ENCODE measurements at places on chromosomes 12 and 14. TPM values are rescaled to one million over a fixed set of nuclear protein-coding genes. Genes with fewer than 3 reads are reported as not detected.

- DNase-seq, result no peak
Observed at GRCh38 chr14:43249591-43249990, 1257.5 kb downstream of the FSCB start.

GRCh38 chr12:51048661-51049251, 629 bp downstream of the LETMD1 start:
- no peak for DNase-seq

DNA sequence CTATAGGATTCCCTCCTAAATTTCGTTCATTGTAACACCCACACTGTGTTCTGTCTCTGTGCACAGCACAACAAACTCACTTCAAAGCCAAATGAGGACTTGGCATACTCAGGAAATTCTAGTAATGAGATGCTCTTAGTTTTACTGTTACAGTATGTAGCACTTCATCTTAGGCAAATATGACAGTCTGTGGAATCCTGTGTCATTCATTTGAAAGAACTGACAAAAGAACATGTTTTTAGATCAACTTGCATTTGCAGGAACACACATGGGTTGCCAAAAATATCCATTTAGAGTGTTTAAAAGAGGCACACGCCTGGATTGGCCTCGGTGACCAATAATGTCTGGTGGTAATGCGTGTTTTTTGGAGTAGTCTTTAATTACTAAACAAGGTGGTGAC, 56.5 kb downstream of the PDE3A start:
- no peak for DNase-seq

DNA sequence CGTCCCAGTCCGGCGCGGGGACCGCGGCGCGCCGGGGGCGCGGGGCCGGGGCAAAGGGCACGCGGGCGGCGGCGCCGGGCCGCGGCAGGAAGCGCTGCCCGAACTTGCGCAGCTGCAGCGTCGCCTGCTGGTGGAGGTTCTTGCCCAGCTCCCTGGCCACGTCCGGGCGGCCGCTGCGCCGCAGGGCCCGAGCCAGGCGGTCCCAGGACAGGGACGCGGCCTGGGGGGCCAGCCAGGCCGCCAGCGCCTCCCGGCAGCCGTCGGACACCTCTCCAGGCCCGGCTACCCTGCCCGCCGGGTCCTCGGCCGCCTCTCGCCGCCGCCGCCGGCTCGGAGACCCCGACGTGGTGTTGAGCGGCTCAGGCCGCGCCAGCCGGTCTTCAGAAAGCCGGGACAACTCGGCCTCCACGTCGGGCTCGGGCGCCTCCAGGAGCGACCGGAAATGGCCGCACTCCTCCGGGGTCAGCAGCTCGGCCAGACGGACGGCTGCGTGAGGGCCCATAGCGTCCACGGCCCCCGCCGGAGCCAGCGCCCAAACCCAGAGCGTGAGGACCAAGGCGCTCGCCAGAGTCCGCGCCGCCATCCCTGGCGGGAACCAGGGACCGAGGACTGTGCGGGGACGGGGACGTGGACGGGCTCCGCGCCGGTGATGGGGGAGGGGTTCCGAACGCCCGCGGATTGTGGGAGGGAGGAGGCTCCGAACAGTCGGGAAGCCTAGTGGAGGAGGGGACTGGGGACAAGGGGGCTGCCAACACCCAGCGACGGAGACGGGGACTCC, 34.0 kb downstream of the FIGNL2 start:
- DNase-seq, result peak; percentile 94

- no peak for DNase-seq
Observed at GRCh38 chr12:42208574-42208973, 29.5 kb downstream of the YAF2 start.

DNA sequence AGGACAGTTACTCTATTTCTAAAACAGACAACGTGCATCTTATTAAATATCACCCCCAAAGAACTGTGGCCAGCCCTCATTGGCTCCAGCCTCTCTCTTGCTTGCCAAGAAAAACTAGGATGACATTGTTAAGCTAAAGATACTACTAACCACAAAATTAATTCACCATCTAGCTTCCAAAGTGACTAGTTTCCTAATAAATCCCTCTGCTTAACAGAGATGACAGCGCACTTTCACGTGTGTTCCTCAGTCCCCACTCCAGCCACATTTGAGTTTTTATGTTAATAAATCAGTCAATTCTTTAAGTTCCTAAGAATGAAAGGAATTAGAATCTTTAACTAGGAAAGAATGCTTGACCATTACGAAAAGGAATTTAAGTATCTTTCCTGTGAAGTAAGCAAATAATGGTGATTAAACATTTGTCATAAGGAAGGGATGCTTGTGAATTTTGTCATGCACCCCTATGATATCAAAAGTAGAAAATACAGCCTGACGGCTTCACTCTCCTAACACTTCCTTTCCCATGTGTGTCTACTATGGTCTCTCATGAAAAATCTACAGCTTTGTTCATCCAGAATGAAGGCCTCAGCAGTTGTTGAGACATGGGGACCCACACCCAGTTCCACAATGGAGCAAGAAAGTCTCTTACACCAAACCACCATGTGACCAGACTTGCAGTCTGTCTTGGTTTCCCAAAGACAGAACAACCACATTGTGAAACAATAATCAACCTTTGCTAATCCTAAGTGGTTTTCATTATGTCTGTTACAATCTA, 8.1 kb downstream of the CORO1C start:
- no peak for DNase-seq

DNA sequence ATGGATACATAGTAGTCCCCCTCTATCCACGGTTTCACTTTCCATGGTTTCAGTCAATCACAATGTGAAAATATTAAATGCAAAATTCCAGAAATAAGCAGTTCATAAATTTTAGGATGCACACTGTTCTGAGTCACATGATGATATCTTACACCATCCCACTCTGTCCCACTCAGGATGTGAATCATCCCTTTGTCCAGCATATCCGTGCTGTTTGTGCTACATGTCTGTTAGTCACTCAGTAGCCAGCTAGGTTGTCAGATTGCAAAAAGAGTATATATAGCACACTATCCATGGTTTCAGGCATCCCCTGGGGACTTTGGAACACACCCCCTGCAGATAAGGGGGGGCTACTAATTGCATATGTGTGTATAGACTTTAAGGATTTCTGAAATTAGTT, 8.1 kb upstream of the NAA30 start:
- no peak for DNase-seq

- DNase-seq, result no peak
Observed at GRCh38 chr14:76940021-76940760, 88.3 kb downstream of the IRF2BPL start.

- DNase-seq, result no peak
Observed at GRCh38 chr14:75667099-75667765, 6.2 kb downstream of the TTLL5 start.

DNA sequence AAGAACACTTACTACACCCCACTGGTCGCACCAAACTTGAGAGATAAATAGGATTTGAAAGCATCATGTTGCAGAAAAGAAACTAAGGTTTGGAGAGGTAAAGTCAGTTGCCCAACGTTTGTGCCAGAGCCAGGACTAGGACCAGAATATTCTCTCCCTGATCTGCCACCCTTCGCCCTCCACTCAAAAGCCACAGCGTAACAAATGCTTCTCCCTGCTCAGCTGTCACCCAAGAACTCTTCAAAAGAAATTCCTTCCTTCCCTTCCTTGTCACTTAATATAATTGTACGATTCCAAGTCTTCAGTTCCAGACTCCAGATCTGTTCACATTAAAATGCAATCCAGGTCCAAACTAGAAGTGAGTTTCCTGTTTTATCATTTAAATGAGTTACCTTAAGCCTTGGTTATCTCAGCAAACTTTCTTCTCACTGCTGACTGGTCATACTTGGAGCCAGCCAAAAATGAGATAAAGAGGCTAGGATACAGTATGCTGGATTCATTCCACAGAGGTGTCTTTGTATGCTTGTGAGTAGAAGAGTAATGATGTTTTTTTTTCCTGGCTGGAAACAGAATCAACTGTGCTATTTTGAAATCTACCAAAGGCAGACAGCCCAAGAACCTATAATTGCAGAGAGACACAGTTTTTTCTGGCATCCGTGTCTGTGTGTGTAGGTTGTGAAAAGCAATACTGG, 12.8 kb upstream of the PPFIBP1 start:
- no peak for DNase-seq

DNA sequence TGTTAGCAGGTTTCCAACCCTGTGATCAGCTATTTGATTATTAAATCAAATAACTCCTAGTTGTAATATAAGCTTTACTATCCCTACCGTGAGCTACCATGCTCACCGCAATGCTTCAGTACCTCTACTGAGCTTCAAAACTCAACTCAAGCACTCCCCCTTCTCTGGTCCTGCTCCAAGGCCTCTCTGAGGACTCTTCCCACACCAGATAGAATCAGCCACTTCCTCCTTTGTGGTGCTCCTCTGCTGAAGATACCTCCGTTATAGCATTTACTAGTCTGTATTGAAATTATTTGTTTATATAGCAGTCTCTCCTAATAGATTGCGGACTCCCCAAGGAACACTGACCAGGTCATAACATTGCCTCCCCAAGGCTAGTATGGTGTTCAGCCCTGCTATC, 17.5 kb downstream of the AREL1 start:
- no peak for DNase-seq

DNA sequence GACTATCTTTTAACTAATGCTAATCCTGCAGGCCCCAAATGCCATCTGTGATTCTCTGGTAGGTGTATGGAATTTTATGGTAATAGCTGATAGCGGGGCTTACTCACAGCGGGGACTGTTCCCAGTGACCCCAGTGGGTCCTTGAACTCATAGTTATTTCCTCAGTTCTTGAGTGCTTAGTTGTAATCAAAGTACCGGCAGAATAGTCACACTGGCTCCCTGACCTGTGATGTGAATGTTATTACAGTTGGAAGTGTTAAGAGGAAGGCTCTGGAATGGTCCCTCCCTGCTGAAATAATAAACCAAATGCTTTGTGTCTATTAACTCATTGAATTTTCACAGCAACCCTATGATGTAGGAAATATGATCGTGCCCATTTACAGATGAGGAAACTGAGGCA, 78.3 kb downstream of the NDUFA12 start:
- DNase-seq, result no peak

DNA sequence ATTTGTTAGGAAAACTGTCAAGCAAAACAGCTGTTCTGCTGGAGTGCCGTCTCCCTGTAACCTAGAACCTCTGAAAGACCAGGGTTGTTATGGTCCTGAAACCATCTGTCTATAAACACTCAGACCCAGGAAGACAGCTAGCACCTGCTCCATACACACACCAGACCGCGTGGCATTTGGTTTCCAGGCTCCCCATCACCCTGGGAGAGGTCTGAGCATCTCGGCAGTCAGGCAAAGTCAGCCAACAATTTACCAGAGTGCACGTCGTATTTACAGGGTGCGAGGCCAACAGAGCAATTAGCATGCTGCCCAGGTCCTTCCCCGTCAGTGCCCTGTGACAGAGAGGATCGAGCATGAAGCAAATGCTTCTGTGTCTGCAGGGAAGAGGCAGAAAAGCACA, 272.5 kb downstream of the SLC15A4 start:
- DNase-seq, result no peak

TSPAN19 gene
- not detected for total RNA-seq

A2ML1 gene
- not detected for total RNA-seq

MUCL1 gene
- total RNA-seq, result not detected
